ENCODE measurements at places on chromosomes 16 and 17. TPM values are rescaled to one million over a fixed set of nuclear protein-coding genes. Genes with fewer than 3 reads are reported as not detected.

The GPR142 gene
- not detected for total RNA-seq

DNA sequence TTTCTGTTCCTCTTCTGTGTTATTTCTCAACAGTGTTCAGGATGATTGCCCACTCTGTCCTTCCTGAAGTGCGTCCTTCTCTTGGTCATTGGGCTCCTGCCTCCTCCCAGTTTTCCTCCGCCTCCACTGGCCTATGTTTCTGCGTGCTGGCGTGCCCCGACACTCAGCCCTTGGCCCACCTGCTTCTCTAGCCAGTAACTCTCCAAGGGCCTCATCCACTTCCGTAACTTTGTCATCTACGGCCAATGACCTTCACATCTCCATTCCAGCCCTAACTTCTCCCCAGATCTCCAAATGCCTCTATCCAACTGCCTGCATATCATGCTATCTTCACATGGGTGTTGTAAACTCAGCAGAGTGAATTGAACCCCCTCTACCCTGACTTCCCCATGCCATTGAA is 39.6 kb upstream of the RPL38 start:
- H3K27me3 ChIP-seq: peaks cover 43% of the 10 kb centered on the region
- no peak overlapping the region for H3K27ac ChIP-seq
- H3K36me3 ChIP-seq: no peaks in the 10 kb centered on the region
- H3K4me1 ChIP-seq: no peaks in the 10 kb centered on the region
- H3K4me3 ChIP-seq: no peak overlapping the region

- no peak overlapping the region for H3K4me3 ChIP-seq
- DNase-seq: no peak
- H3K27me3 ChIP-seq: no peaks in the 10 kb centered on the region
- peak overlapping the region; percentile 91 for H3K27ac ChIP-seq
- H3K4me1 ChIP-seq: peaks cover 6% of the 10 kb centered on the region
Measured at GRCh38 chr16:56861092-56861610, 3.9 kb upstream of the SLC12A3 start.

GRCh38 chr17:58617563-58617962 is 74.3 kb downstream of the TEX14 start:
- H3K27me3 ChIP-seq: no peaks in the 10 kb centered on the region
- no peak overlapping the region for H3K4me3 ChIP-seq
- no peaks in the 10 kb centered on the region for H3K4me1 ChIP-seq
- H3K36me3 ChIP-seq: no peaks in the 10 kb centered on the region
- H3K27ac ChIP-seq: no peak overlapping the region

GRCh38 chr16:89582614-89583196 is 7.1 kb downstream of the CPNE7 start:
- DNase-seq: no peak
- H3K4me1 ChIP-seq: no peaks in the 10 kb centered on the region
- no peak overlapping the region for H3K27ac ChIP-seq
- no peaks in the 10 kb centered on the region for H3K27me3 ChIP-seq

GRCh38 chr16:67456391-67457081 is 24.4 kb downstream of the ATP6V0D1 start:
- no peaks in the 10 kb centered on the region for H3K27me3 ChIP-seq
- peaks cover 12% of the 10 kb centered on the region for H3K4me1 ChIP-seq
- no peak overlapping the region for H3K27ac ChIP-seq
- H3K4me3 ChIP-seq: no peak overlapping the region
